Body of pancreas (tissue), 4 donors: ENCODE measurements at places on chromosomes 2 and 18. TPM values are rescaled to one million over a fixed set of nuclear protein-coding genes. Genes with fewer than 3 reads are reported as not detected.

GRCh38 chr2:100670232-100670631 is 107.4 kb downstream of the PDCL3 start:
- DNase-seq: no peak
- H3K27me3 ChIP-seq: no peaks in the 10 kb centered on the region
- H3K4me1 ChIP-seq: no peaks in the 10 kb centered on the region
- no peak overlapping the region for H3K4me3 ChIP-seq
- H3K36me3 ChIP-seq: no peaks in the 10 kb centered on the region
- H3K27ac ChIP-seq: no peak overlapping the region

- no peaks in the 10 kb centered on the region for H3K4me1 ChIP-seq
- no peaks in the 10 kb centered on the region for H3K36me3 ChIP-seq
- no peak overlapping the region for H3K4me3 ChIP-seq
- no peak for DNase-seq
- no peaks in the 10 kb centered on the region for H3K27me3 ChIP-seq
- no peak overlapping the region for H3K27ac ChIP-seq
These were observed 164.2 kb upstream of the KLHL14 start for GRCh38 chr18:32937066-32937465.

DNA sequence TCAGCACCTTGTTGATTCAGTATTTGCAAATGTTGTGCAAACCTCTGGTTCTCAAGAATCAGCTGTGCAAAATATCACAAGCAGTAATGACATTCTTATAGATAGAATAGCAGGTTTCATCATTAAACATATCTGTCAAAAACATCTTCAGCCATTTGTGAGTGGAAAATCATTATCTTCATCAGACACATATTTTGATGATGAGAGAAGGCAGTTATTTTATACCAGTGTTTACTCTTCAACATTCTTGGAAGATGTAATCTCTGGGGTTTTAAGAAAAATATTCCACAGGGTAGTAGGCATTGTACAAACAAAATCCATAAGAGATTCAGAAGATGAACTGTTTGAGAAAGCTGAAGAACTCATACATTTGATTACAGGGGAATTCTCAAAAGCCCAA is 64.3 kb downstream of the FSIP2 start:
- H3K4me1 ChIP-seq: no peaks in the 10 kb centered on the region
- no peaks in the 10 kb centered on the region for H3K27me3 ChIP-seq
- H3K36me3 ChIP-seq: no peaks in the 10 kb centered on the region
- DNase-seq: no peak
- no peak overlapping the region for H3K4me3 ChIP-seq

DNA sequence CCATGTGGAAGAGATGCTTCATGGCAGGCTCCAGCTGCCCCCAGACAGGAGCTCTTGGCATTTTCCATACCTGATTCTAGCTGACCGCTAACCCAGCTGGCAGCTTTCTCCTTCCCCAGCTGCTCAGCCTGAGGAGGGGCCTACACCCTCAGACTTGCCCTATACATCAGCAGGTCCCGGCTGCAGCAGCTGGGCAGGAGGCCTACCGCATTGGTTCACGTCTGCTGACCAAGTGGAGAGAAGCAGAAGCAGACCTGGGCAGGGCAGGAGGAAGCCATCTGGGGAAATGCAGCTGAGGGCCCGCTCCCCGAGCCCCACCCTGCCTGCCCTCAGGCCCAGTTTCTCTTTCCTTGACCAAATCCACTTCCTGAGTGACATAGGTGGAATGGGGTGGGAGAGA is 50.7 kb downstream of the LBH start:
- no peaks in the 10 kb centered on the region for H3K27me3 ChIP-seq
- H3K4me1 ChIP-seq: no peaks in the 10 kb centered on the region
- no peak overlapping the region for H3K27ac ChIP-seq
- DNase-seq: no peak
- H3K4me3 ChIP-seq: no peak overlapping the region
- no peaks in the 10 kb centered on the region for H3K36me3 ChIP-seq

- H3K27ac ChIP-seq: no peak overlapping the region
- H3K4me1 ChIP-seq: peaks cover 12% of the 10 kb centered on the region
- no peaks in the 10 kb centered on the region for H3K27me3 ChIP-seq
- DNase-seq: peak; percentile 68
- H3K4me3 ChIP-seq: no peak overlapping the region
These were observed 102.5 kb downstream of the BARD1 start for GRCh38 chr2:214706986-214707385.

- peaks cover 24% of the 10 kb centered on the region for H3K4me1 ChIP-seq
- no peaks in the 10 kb centered on the region for H3K36me3 ChIP-seq
- peak; percentile 65 for DNase-seq
- H3K4me3 ChIP-seq: no peak overlapping the region
- no peak overlapping the region for H3K27ac ChIP-seq
These were observed 109.1 kb downstream of the SMAD7 start for GRCh38 chr18:48841381-48842258.

DNA sequence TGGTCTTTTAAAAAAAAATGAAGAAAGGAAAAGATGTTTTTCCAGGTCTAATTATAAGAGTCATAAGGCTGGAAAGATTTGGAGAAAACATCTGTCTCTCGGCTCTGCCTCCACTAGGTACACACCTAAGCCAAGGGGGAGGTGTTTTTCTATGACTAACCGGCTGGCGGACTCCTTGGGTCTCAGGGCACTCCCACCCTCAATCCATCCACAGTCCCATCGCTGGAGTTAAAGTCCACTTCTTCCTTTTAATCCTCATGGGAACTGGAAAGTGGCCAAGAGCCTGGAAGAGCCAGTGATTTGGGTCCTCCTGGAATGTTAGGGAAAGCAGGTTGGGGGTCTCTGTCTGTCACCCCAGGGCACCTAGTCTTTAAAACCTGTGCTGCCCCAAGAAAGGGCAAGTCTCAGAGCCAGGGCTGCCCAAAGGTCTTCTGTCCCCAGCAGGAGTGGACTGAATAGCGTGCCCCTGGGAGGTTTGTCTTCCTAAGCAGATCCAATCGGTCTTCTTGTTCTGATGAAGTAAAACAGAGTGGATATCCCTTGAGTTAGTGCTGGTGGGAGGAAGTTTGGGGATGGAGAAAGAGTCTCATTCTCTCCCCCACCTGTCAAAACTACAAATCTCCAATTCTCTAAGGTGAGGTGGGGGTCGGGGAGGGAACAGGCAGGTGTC is 66.4 kb downstream of the MCFD2 start:
- no peaks in the 10 kb centered on the region for H3K36me3 ChIP-seq
- H3K27ac ChIP-seq: peak overlapping the region; percentile 46
- peak; percentile 40 for DNase-seq

GRCh38 chr2:86186431-86186830 is 8.8 kb downstream of the IMMT start:
- DNase-seq: no peak
- H3K36me3 ChIP-seq: no peaks in the 10 kb centered on the region
- no peak overlapping the region for H3K4me3 ChIP-seq
- H3K4me1 ChIP-seq: peaks cover 71% of the 10 kb centered on the region
- H3K27ac ChIP-seq: peak overlapping the region; percentile 50

The POTEC gene
- not detected for total RNA-seq

The COL4A3 gene
- 16.5 TPM for total RNA-seq

- no peaks in the 10 kb centered on the region for H3K36me3 ChIP-seq
- no peaks in the 10 kb centered on the region for H3K4me1 ChIP-seq
- H3K27ac ChIP-seq: no peak overlapping the region
- no peak for DNase-seq
- H3K4me3 ChIP-seq: no peak overlapping the region
These were observed 13.5 kb downstream of the ALPK2 start for GRCh38 chr18:58615140-58616132.

- H3K27me3 ChIP-seq: no peaks in the 10 kb centered on the region
- no peak overlapping the region for H3K4me3 ChIP-seq
These were observed 6.7 kb downstream of the CWC22 start for GRCh38 chr2:180000434-180000833.

The ALK gene
- total RNA-seq: under 0.01 TPM

GRCh38 chr2:111071600-111072171 is 49.0 kb upstream of the BCL2L11 start:
- DNase-seq: peak; percentile 35
- no peaks in the 10 kb centered on the region for H3K27me3 ChIP-seq
